ENCODE measurements at places on chromosomes 5 and 9.

DNA sequence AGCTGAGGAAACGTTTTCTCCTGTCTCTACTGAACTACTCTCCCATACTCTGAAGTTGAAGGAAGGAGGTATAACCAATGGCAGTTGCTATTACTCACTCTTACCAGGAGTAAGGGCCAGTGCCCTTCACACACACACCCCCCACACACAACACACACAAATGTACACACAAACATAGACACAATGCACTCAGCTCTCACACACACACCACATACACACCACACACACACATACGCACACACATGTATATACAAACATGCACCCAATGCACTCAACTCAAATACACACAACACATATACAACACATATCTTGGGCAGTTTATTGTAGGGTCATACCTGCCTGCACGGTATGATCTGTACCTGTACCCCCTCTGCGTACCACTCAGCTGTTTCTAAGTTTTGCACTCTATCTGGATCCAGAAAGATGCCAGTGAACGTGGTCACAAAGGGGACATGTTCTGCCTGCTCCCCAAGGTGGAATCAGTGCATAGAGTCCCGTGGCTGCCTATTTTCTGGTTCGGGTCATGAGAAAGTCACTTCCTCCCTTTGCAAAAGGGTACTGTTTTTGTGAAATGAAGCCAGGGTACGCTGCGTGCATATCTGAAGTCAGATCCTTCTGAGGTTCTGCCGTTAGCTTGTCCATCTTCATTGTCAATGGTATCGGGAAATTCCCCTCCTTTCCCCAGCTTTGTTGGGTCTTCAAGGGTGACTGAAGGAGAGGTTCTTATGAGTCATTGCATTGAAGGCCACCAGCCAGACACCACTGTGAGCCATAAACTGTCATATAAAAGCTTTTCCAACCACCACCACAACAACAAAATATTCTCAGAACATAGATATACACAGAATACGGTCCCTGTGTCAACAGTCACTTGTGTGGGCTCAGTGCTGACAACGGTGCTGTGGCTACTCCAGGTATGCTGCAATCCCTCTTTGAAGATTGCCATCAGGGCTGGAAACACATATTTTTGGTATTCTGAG lies 131.9 kb downstream of the UGCG start:
- no peak for DNase-seq

GRCh38 chr9:16689351-16689938 lies 181.0 kb downstream of the BNC2 start:
- no peak for DNase-seq

DNA sequence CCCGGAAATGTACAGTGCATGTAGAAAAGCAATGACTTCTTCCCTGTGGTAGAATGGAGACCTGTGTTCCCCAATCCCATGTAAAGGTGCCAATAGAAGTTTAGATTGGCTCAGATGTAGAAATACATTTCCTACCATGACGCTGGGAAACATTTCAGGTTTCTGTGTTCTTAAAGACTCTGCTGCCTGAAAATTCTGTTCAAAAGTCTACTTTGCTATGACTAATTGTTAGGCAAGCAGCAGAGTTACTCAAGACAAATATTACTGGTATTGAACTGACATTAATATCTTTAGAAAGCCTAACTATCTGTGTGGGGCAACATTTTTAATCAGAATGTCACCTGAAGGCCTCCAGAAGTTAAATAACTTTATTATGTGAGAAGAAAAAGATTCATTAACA lies 75.5 kb upstream of the ELL2 start:
- peak; percentile 60 for DNase-seq

DNA sequence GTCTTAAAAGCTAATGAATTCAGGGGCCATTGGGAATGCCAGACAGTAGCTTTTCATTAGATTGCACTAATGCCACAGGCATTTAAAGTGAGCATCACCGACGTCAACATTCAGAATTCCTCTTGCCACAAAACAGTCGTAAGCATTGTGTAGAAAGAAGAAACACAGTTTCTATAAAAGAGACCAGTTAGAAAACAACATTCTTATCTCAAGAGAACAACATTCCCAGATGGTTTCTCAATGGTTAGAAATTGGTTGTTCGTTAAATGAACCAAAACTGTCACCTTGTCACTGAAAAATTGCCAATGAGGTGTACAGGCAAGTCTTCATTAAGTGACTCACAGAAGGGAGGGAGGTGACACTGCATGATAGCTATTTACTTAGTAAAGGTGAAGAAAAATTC lies 401.6 kb upstream of the PRR16 start:
- peak; percentile 62 for DNase-seq

GRCh38 chr9:89969881-89970639 lies 365.2 kb downstream of the GADD45G start:
- no peak for DNase-seq

DNA sequence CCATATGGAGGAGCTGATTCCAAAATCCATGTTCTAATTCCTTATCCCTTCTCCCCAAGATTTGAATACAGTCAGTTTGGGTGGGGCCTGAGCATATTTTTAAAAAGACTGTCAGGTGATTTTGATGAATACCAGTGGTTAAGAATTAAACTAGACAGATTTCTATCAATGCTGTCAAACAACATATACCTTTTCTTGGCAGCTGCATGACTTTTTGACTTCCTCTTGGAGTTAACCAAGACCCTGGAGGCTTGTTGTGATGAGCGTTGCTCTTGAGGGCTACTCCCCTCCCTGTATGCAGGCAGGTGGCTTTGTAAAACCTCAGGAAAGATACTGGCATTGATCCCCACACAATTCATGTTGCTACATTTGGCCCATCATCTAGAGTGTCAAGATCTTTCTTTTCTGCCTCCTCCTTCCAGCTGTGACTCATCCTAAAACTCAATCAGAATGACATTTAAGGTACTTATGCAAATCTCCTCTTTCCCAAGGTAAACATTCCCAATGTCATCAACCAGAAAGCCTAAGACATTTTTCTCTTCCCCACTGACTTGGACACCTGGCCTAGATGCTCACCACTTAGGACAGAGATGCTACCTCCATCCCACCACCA lies 61.7 kb downstream of the PPP2R2B start:
- no peak for DNase-seq

GRCh38 chr9:132474253-132474652 lies 64.2 kb downstream of the CFAP77 start:
- no peak for DNase-seq

- DNase-seq, result no peak
These were observed 64.4 kb upstream of the ARAP3 start for GRCh38 chr5:141746395-141746794.

DNA sequence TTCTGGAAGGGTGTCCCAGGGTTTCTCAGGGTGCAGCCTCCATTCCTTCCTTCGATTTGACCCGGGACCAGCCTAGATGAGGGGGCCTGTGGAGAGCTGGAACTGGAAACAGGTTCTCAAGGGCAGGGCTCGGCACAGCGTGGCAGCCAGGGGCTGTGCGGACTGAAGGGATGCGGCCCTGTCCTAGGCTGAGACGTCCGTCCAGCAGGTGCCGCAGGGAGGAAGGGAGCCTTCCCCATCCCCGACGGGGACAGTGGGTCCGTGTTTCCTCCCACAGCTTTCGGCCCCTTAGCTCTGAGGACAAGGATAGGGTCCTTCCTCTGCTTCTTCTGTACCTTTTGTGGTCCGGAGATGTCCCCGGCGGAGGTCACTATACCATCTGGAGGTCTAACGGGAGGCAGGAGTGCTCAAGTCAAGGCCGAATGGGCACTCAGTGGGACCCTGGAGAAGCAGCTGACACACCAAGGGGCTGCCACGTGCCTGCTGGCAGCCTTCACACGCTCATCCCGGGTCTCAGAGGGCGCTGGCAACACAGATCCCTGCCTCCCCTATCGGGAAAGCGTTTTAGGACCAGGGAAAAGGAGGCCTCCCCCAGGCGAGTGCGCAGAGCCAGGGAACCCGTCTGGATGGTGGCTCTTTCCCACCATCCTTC lies 49.9 kb downstream of the USP20 start:
- no peak for DNase-seq

DNA sequence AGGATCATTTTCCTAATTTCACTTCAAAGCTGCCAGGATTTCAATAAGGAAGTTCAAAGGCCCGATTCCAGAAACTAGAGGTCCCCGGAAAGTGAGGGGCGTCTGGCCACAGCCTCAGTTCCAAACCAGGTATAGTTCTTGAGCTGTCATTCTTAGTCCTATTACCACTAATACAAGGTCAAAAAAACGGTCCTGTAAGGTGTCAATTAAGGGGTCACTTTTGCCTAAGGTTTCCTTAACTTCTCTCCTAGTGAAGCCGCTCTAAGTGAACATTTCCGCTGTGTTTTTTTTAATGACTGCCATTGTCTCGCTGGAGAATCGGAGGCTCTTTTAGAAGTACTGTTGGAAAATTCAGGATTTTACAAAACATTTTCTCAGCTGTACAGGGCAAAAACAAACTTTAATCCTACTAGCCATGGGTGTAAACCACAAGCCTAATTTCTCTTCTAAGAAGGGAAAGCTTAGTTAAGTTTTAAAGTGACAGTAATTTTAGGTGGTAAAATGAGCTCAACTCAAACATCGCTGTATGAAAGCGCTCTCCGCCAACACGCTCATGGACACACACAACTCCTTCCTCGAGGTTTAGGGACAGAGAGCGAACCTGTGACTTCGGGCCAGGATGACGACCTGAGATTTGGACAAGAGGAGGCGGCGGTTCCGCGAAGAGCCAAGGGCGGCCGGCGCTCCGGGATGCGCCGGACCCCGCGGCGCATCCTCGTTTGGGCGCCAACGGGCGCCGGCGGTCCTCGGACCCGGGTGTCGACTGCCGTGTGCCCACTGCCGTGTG lies 76.7 kb upstream of the IFNE start:
- DNase-seq, result no peak

GRCh38 chr5:148859703-148860102 lies 33.3 kb downstream of the ADRB2 start:
- DNase-seq, result no peak

DNA sequence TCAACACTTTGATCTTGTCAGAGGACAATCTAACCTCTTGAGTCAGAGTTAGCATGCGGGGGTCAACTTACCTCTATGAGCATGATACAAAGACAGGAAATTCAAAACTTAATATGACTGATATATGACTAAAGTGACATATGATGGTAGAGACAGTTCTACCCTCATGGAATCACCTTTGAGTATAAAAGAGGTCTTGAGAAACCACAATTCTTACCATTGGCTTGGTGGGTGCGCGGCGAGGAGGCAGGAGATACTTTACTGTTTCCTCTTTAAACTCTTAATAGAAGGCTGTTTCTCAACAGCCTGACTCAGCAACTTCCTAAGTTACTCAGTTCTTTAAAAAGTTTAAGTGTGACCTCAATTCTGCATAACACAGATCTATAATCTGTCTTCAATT lies 372.8 kb downstream of the KIAA0825 start:
- no peak for DNase-seq

- DNase-seq, result no peak
These were observed 2.7 kb upstream of the LARS1 start for GRCh38 chr5:146185161-146185560.

GRCh38 chr9:120434532-120434931 lies 145.4 kb downstream of the CDK5RAP2 start:
- DNase-seq, result no peak

DNA sequence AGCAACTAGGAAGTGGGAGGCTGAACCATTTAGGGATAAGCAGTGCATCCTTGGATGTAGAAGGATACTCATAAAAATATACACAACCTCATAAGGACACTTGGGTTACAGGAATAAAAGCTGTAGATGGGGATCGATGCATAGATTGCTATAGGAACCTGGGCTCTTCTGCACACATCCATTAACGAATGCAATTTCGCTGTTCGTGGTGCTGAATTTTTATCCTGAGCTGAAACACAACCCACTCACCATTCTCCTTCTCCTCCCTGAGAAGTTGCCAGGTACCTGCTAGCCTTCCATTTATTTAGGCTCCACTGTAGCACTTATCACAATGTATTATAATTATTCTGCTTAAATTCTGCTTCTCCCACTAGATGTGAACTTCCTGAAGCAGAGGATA lies 320.6 kb upstream of the BRINP1 start:
- DNase-seq, result no peak

- DNase-seq, result no peak
These were observed 29.0 kb downstream of the SARDH start for GRCh38 chr9:133709015-133709611.

DNA sequence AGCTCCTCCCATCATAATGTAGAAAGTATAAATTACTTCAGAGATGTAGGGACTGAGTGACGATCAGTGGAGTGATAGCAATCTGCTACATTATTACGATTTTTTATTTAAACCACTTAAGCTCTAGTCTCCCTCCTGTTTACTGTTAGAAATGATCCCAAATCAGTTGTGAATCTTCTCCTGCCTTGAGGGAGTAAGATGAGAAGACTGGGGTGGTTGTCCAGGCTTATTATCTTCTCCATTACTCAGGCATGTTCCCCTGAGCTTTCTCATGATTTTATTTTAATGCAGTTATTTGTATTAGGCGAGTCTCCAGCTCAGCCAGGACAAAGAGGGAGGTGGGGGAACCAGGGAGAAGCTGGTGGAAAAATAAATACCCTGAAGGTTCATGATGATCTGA lies 48.2 kb upstream of the CTNNA1 start:
- no peak for DNase-seq

DNA sequence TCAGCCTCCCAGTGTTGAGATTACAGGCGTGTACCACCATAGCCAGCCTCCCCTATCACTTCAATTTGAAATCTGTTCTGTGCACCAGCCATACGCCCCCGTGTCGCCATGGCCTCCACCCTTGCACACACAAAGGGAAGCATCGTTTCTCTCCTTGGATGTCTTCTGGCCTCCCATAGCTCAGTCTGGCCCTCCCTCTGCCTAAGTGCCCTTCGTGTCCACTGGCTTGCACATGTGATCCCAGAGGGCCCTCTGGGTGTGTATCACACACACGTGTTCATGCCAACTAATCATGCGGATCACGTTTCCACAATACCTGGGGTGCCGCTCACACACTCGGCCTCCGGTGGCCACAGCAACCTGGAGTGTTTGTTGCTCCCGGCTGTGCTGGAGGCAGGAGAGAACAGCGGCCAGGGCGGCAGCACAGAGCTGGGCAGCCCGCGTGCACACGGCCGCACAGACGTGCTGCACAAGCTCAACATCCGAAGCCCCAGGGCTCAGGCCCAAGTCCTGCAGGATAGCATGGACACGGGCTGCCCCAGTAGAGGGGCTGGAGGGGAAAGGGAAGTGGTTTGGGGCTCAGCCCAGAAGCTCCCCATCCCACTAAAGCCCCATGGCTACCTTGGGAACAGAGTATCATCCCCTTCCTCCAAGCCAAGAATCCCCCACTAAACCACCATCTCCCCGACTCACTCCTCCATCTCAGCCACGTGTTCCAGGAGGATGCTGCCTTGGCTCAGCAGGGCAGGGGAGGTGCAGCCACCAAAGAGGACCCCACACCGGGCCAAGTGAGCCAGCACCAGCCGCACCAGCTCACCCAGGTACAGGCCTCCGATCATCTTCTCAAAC lies 10.9 kb downstream of the HK3 start:
- no peak for DNase-seq

Data from epithelial cell of prostate (primary cell).